ENCODE measurements at places on chromosomes 13 and 19.
A peak's percentile ranks its signal among the peaks of the same experiment; 100 is the strongest.

DNA sequence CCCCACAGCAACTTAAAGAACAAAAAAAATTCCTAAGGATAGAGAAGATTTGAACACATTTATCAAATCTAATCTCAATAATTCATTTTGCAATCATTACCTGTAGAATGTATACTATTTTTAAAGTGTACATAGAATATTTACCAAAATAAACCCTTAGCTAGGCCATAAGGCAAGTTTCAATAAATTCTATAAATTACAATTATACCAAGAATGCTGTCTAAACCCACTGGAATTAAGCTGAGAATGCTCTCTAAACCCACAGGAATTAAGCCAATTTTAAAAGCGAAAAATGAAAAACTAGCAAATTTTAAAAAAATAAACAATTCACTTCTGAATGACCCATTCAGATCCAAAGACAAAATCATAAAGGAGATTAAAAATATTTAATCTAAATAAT is 540.4 kb upstream of the NBEA start:
- no peak for DNase-seq

- no peak for DNase-seq
These were observed 100.3 kb downstream of the ITGBL1 start for GRCh38 chr13:101552786-101553185.

DNA sequence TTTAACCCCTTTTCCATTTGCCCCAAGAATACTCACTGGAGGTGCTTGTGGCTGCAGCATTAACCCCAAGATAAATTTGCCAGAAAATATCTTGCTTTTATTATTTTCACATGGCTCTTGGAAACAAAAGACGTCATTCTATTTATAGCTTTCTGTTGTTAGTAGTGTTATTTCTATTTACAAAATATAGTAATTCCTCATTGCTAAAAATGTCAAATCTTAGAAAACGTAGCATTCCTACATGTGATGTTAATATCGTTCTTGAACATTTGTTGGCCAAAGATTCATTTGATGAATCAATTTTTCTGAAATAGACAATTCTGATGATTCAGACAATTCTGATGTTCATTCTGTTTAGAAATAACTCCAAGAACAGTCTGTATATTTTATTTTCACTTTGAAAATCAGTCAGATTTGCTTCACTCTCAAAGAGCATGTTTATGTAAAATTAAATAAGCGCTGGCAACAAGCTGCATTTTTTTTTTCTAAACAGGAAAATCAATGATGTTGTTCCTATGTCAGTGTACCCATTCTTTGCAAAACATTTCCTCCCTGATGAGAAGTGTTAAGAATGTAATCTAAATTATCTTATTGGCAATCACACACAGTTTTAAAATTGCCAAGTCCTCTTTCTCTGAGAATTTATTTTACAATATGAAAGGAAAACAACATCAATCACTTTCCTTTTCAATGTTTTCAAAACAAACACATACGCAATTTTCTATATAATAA is 334.0 kb downstream of the KCTD12 start:
- no peak for DNase-seq

DNA sequence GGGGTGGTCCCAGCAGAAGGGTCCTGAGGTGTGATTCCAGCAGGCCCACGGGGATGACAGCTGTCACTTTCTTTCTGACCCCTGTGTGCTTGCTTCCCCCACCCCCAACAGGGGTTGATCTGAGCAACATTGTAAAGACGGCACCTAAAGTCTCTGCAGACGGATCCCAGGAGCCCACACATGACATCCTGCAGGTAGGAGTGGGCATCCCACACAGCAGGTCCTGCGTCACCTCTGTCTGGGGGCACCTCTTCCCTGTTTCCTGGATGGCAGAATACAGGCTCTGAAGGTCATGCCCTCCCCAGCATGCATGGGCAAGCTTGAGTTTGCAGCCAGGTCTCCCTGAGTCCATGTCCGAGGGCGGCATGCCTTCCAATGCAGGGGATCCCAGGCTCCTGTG is 10.5 kb downstream of the ARMC6 start:
- no peak for DNase-seq

- no peak for DNase-seq
These were observed 1582.0 kb upstream of the PCDH20 start for GRCh38 chr13:62997696-62998095.

DNA sequence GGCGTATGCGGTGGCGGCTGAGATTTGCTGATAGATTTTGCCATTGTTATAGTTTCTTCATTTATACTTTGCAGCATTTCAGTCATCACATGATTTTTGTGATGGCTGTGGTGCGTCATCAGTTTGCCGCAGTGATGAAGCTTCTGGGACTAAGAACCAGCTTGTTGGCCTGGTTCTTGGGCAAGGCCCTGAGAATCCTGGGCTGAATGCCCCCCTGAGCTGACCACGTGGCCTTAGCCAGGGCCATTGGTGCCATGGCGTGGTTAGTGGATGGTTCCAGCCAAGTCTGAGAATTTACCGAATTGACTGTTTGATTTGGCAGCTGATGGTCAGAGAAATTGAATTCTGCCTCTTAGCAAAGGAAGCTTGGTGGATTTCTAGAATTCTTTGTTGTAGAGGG is 17.8 kb downstream of the GATAD2A start:
- no peak for DNase-seq

GRCh38 chr19:843180-843835 is 2.5 kb downstream of the PRTN3 start:
- no peak for DNase-seq

DNA sequence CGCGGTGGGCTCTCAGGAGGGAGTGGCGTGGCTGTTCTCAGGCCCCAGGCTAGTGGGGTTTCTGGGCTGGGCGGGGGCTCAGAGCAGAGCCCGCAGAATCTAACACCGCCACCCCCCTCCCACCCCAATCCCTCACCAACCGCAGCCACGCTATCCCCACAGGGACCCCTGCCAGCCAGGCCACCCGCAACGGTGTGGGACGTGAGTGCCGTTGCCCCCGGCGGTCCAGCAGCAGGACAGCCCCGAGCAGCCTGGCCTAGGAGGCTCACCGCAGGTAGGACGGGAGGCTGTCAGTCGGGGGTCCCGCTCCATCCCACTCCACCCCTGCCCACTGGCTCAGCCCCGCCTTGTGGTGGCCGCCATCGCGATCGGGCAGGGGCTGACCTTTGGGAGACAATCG is at the start of gene NTN5:
TSS of gene NTN5 (minus strand) at position 24 of the 400 bp plus-strand sequence. CDS start 2,031 bp downstream, outside the sequence.
- no peak for DNase-seq

DNA sequence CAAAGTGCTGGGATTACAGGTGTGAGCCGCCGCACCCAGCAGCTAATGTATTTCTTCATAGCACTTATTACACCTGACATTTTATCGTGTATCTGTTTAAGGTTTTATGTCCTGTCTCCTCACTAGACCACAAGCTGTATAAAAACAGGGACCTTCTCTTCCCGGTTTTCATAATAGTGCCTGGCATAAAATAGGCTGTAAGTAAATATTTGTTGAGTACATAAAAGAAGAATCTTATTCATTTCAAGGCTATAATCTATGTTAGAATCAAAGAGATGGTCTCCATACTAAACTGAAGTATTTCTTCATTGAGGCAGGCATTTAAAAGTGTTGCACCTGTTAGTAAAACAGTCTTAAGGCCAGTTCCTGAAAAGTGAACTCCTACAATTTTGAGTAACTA is 194.0 kb downstream of the SHISA2 start:
- DNase-seq = no peak

GRCh38 chr19:6362027-6362350 is 658 bp downstream of the CLPP start:
- DNase-seq = peak; percentile 36

GRCh38 chr19:49058562-49058961 is 1.0 kb upstream of the CGB7 start:
- peak; percentile 54 for DNase-seq

- no peak for DNase-seq
These were observed 70.9 kb downstream of the GGACT start for GRCh38 chr13:100517728-100518127.

GRCh38 chr19:18385675-18386542 is at the start of gene GDF15:
TSS of gene GDF15 (plus strand) at chr19:18386158. CDS start at chr19:18386190, 32 bp downstream.
- DNase-seq = peak; percentile 68

GRCh38 chr13:86653009-86653408 is 853.8 kb upstream of the SLITRK6 start:
- no peak for DNase-seq

DNA sequence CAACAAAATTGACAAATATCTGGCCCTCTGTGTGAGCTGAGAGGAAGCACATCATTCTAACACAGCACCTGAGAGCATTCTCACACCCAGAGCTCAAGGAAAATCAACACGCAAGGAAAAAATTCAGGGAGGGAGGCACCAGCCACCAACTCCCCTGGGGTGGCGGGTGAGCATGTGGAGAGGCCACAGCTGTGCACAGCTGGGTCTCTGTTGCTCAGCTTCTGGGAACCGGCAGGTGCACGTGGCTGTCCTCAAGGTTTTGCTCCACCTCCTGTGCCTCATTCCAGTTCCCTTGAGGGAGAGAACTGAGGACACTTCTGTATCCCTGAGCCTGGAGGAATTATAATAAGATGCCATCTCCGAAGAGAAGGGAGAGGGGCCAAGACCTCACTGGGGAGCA is 134.0 kb downstream of the USP12 start:
- DNase-seq = no peak

- DNase-seq = no peak
These were observed 2.8 kb upstream of the F10 start for GRCh38 chr13:113119822-113120189.

GRCh38 chr19:3771906-3772455 is at the start of gene RAX2:
TSS of gene RAX2 (minus strand) at chr19:3772228. CDS start at chr19:3771742, 486 bp downstream.
- no peak for DNase-seq

DNA sequence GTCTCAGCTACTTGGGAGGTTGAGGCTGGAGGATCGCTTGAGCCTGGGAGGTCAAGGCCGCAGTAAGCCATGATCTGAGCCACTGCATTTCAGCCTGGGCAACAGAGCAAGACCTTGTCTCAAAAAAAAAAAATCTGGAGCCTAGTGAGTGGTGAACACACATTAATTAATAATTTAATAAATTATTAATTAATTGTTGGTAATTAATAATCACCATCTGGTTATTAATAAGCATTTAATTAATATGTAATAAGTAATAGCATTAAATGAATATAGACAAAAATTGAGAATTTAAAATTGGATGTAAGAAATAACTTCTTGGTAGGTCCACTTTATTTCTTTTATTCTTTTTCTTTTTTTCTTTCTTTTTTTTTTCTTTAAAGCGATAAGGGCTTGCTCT is 31.9 kb upstream of the CEBPA start:
- no peak for DNase-seq

- DNase-seq = peak; percentile 66
These were observed 2.6 kb upstream of the MCEMP1 start for GRCh38 chr19:7674010-7675005.

GRCh38 chr19:46515879-46516350 is 20.2 kb upstream of the PNMA8B start:
- DNase-seq = no peak

DNA sequence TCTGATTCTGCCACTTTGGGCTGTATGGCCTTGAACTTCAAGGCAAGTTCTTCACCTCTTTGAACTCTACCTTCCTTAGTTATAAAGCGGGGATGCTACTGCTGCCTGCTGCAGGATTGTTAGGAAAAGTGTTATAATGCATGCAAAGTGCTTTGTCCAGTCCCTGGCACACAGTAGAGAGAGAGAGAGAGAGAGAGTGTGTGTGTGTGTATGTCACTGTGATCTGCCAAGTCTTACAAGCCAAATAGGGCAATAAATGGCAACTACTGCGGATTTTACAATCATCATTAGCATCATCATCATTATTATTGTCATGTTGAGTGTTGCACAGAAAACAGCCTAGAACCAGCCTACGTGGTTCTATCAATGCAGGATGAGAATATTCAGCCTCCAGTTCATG is 136.1 kb downstream of the ZDHHC20 start:
- DNase-seq = no peak

DNA sequence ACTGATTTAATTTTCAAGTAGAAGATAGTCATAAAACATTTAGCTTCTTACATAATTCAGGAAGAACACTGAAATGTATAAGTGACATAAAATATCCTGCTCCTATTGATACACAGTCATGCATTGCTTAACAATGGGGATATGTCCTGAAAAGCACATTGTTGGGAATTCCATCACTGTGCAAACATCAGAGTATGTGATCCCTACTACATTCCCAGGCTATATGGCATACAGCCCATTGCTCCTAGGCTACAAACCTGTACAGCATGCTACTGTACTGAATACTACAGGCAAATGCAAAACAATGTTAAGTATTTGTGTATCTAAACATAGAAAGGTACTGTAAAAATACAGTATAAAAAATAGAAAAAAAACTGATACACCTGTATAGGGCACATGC is 723.9 kb upstream of the ARGLU1 start:
- no peak for DNase-seq
